ENCODE measurements at places on chromosomes 6 and 20. TPM values are rescaled to one million over a fixed set of nuclear protein-coding genes. Genes with fewer than 3 reads are reported as not detected.

- DNase-seq: no peak
These were observed 308.2 kb upstream of the PRND start for GRCh38 chr20:4413314-4414049.

DNA sequence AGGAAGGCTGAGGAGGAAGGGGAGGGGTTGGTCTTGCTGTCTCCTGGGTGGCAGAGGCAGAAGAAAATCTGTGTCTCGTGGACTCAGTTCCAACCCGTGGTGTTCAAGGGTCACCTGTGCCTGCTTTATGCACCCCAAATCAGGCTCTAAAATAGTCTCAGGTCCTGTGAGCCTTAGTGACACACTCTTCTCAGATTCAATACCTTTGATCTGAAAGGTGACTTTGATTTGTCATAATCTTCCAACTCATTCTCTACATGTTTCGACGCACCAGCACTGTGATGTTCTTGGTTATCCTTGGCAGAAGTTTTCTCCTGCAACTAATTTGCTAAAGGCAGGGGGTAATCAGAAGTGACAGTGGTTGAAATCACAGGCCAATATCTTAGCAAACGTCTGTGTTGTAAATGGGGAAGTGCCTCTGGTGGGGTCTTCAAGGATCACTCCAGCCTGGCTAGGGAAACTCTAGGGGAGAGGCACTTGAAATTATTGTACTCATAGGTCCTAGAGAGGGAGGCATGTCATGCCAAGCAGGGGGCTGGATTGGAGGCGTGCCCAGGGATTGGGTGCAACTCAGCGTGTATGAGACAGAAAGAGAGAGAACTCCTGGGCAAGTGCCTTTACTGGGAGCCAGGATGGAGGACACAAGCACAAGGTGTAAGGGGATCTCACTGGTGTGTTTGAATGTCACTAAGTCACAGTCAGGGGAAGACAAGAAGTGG, 19.0 kb upstream of the PRND start:
- DNase-seq: no peak

DNA sequence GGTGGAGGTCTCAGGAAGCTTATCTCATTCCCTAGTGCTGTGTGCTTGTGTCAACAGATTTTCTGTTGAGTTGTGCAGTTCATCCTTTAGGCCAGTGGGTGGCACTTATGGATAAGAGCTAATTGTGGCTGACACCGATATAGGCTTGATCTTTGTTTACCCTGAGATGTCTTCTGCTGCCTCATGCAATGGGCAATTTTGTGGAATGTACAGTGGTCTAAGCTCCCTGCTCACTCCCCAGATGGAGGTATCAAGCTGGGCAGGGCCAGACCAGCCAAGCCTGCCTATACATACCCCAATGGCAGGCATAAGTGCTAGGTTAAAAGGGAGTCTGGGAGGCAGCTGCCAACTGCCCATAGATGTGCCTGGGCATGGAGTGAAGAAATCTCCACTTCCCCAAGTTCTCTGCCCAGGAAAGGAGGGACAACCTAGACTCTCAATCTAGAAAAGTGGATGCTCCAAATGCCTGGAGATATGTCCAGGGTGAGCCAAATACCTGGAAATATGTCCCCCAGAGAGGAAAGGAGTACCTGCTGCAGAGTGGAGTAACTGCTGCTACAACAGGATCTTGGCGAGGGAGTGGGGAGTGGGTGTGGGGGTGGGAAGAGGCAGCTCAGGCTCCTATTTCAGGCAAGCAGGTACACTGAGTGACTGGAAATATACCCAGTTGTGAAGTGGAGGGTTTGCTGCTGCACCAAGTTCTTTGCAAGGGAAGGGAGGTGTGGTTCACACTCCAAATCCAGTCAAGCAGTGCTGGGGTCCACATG, 53.2 kb upstream of the ARG1 start:
- DNase-seq: no peak

- no peak for DNase-seq
These were observed 203.6 kb upstream of the TBX18 start for GRCh38 chr6:84967965-84968364.

GSTA3 gene
- not detected for total RNA-seq

C20orf144 gene
- total RNA-seq: not detected

All from cardiac septum (tissue), 1 donor.